ENCODE measurements at places on chromosomes 5 and 9. TPM values are rescaled to one million over a fixed set of nuclear protein-coding genes. Genes with fewer than 3 reads are reported as not detected.

DNA sequence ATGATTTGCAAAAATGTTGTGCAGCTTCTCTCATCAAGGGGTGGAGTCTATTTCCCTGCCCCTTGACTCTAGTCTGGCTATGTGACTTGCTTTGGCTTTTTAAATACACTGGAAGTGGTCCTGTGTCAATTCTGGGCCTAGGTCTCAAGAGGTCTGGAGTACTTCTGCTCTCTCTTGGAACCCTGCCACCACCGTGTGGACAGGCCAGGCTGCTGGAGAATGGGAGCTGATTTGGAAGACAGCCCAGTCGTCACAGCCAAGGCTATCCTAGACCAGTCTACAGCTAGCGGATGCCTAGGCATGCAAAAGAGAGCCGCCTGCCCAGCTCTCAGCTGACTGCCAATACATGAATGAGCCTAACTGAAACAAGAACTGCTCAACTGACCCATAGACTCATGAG, 56.7 kb upstream of the CLINT1 start:
- ATAC-seq, result no peak

- ATAC-seq, result no peak
These were observed 274.7 kb downstream of the ELAVL2 start for GRCh38 chr9:23551311-23551721.

DNA sequence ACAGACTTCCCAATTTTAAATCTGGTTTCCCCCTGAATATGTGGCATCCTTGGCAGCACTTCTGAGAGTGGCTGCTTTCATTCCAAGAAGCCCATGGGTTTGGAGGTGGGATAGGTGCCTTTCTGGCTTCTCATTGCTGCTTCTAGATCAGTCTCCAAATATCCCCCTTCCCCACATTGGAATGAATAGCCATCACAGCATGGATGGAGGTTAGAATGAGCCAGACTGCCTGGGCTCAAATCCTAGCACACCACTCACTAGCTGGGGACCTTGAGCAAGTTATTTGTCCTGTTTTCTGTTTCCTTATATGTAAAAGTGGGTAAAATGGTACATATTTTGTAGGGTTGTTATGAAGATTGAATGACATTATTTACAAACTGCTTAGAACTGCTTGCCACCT, 13.8 kb upstream of the IL13 start:
- no peak for ATAC-seq

GLRA1 gene
- not detected for total RNA-seq

PCDHGC3 gene
- 0.56 TPM for total RNA-seq

GLDC gene
- total RNA-seq, result 17.2 TPM

Measured in activated T-helper 17 cell treated with anti-CD3 and anti-CD28 coated beads, Interleukin-2, amount 50 U/mL, for 72 hours (primary cell).